ENCODE measurements at places on chromosomes 3 and 15.
A peak's percentile ranks its signal among the peaks of the same experiment; 100 is the strongest.

- peak; percentile 65 for DNase-seq
Observed at GRCh38 chr3:37223141-37223558, 48.8 kb upstream of the LRRFIP2 start.

GRCh38 chr15:82159922-82160321 lies 102.6 kb downstream of the EFL1 start:
- DNase-seq, result peak; percentile 90

GRCh38 chr3:62236016-62236415 lies 137.3 kb downstream of the FEZF2 start:
- DNase-seq, result no peak

DNA sequence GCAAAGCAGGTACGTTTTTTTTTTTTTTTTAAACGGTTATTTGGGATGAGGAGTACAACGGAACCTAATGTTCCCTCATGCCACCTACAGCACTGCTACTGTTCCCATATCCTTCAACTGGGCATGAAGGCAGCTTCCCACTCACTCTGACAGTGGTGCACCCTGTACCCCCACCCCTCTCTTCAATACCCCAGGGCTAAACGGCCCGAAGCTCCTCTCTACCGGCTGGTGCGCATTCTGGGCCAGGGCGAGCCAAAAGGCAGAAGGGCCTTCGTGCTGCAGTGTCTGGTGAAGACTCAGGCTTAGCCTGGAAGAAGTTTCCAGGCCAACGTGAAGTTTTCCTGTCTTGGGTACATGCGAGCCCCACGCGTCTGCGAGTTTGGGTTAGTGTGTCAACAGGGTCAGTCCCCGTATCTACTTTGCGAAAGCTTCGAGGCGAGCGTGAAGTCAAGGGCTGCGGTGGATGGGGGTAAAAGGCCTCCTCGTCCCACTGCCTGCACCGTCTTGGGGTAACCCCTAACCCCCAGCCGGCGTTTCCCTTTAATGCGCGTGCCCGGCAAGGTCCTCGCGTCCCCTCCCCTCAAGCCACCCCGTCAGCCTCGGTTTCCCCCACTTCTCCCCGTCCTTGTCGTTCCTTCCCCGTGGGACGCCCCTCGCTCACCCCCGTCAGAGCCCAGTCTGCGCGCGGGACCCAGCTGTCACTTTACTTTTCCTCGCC lies 765 bp upstream of the UBE2E2 start:
- no peak for DNase-seq

DNA sequence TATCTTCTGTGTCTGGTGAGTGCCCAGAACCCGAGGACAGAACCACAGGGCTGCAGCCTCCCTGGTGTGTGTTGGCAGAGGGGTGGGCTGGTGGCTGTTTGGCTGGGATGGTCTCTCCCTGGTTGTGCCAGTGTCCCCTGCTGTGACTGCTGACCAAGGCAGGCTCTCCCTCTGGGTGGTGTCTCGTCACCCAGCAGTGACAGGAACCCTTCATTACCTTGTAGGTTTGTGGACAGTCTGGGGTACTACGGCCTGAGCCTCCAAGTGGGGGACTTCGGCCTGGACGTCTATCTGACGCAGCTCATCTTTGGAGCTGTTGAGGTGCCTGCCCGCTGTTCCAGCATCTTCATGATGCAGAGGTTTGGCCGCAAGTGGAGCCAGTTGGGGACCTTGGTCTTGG lies 6.4 kb upstream of the SLC22A14 start:
- DNase-seq, result no peak

- no peak for DNase-seq
Observed at GRCh38 chr15:33612721-33613304, 302.0 kb downstream of the RYR3 start.

Data from NCI-H226 (cell line).